ENCODE measurements at places on chromosomes 2 and 18.

DNA sequence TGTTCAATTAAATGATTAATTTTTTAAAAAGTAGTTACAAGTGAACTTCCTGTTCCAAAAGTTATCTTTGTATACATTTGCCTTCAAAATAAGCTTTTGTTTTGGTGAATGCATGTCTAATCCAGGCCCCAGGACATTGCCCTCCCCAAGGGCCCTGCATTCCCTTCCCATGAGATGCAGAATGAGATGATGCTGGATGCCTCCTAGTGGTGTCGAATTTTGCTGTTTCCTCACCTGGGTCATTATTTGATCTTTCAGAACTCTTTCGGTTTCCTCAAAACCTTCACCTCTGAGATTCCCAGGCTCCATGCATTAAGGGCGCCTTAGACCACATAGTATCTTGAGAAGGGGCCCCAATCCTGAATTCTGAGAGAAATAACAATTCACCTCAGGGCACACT is 728.8 kb downstream of the CNTNAP5 start:
- no peak for DNase-seq

DNA sequence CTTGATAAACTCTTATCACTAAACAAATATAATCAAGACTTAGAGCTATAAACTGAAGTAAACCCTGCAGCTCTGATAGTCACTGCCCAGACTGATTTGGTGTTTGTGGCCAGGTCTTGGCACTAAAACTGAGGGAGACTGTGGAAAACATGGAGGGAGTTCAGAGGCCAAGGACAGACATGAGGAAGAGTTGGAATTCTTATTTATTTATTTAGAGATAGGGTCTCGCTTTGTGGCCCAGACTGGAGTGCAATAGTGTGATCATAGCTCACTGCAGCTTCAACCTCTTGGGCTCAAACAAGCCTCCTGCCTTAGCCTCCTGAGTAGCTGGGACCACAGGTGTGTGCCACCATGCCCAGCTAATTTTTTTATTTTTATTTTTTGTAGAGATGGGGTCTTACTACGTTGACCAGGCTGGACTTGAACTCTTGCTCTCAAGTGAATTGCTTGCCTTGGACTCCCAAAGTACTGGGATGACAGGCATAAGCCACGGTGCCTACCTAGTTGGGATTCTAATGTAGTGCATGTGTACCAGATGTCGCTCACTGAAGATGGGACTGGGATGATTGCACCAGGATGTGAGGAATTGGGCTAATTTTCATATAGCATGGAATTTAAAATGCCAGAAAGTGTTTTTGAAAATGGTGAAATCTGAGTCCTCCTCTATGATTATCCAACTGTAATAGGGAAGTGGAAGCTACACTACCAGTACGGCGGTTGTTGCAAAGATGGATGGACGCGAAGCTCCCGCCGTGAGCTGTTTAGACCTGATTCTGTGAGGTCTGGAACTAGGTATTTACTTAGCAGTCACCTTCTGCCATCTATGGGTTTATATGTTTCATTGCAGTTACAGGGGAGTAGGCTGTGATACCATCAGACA is 52.7 kb upstream of the CTLA4 start:
- DNase-seq, result peak; percentile 22

DNA sequence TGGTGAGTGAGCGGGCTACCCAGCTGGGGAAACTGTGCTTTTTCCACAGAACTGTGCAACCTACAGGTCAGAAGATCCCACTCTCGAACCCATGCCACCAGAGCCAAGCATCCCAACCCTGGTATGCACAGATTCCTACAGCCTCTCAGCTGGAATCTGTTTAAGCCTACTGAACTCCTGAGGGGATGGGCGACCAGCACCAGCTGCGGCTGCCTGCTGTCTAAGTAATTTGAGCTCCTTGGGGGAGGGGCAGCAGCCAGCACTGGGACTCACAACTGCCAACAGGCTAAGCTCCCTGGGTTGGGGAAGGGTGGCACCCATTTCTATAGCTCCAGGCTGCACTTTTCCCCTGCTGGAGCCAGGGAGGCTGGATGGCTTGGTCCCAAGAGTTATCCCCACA is 11.8 kb downstream of the CYP27C1 start:
- no peak for DNase-seq

DNA sequence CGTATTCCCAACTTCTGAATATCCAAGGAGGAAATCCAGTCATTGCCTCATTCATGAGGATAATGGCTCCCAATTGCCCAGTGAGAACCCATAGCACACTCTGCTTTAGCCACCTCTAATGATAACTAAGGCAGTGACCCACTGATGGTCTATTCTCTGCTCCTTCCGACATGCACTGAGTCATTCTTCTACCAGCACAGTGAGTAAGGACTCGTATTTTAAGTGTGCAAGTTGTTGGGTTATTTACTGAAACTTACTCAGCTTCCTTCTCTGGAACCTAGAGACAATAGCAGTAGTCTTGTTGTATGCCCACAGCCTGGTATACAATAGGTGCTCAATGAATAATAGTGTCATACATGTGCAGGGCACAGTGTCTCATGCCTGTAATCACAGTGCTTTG is 81.1 kb upstream of the ZNF397 start:
- no peak for DNase-seq

GRCh38 chr18:37107748-37108522 is 279.0 kb downstream of the KIAA1328 start:
- no peak for DNase-seq

DNA sequence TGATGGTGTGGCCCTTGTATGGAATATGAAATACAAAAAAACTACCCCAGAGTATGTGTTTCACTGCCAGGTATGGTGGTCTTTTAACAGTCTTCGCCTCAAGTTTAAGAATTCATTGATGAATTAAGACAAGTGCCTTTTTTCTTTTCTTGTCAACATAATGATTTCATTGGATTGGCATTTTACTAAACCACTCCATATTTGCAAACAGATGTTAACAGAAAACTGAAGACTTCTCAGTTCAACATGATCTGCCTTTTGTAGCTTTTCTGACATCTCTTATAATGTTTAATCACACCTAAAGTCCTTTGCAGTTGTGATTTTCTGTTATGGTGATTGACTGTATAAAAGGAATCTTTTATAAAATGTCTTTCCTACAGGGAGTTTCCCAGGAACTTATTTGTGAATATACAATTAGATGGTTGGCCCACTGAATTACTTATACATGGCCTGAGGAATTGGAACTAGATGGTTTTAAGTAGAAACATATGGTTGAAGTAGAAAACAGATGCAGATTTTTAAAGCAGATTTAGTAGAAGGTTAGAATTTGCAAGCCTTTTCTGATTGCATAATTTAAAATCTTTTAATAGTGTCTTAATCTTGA is 39.7 kb downstream of the DYNC1I2 start:
- DNase-seq, result no peak

- DNase-seq, result no peak
Observed at GRCh38 chr2:27211241-27211942, 449 bp upstream of the ATRAID start.

DNA sequence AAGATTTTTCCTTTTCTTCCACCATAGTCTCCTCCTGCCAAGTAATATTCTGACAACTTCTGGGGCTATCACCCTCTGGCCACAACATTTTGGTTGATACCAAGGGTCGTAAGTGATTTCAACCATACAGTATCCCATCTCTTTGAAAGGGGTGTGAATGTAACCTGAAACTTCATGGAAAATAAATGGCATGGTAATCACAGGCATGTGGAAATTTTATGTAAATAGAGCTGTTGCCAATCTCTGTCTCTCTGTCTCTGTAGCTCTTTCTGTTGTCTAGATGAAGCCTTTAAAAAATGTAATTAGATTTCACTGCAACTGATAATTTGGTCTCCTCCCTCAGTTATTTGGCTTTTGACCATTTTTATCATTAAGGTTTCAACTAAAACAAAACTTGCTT is 125.6 kb upstream of the RPRM start:
- no peak for DNase-seq

DNA sequence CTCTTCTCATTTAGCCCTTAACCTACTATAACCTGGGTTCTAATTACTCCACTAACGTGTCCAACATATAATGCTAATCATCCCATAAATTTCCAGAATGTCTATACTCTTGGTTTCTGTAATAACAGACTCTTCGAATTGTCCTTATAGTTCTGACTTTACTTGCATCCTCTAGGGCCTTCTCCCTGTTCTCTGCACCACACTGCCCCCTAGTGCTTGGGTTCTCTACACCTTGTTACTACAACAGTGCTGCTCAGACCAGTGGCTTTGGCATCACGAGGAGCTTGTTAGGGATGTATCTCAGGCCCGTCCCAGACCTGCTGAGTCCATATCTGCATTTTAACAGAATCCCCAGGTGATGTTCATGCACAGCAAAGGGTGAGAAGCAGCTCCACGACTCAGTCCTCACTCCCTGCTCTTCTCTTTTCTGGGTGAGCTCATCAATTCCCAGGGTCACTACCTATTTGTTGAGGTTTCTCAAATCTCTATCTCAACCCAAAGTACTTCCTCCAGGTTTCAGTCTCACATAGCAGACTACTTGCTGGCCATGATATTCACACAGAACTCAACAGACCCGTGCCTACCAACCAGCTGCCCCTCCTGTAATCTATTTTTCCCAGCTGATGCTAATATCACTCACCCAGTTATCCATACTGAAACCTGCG is 14.5 kb upstream of the DDX1 start:
- DNase-seq, result no peak

DNA sequence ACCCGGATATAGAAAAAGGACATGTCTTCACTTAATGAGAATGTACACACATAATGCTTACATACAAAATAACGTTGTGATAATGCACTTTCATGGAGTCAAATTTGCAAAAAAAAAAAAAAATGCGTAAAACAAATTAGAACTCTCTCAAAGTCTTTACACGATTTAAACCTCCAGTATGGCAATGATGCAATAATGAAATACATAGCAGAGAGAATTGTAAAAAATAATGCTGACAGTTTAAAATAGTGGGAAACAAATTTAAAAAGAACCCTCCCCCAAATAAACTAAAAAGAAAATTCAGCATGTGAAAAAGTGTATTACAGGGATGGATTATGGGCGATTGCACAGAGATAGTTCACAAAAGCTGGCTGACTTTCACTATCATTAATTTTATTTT is 46.6 kb upstream of the FHL2 start:
- no peak for DNase-seq

DNA sequence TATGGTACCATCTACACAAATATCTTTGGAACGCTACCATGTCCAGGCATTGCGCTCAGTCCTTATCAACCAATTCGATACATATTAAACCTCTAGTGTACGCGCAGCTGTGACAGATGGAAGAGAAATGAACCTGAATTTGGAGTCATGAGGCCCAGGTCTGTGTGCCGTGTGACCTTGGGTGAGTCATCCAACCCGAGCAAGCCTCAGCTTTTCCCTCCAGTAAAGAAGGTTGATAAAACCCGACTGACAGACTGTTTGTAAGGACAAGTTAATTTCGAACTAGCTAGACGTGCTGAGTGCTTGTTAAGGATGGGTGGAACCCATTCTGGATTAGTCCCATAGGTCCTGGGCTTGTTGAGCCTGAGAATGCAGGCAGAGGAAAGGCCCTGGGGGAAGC is 28.2 kb downstream of the GREB1 start:
- DNase-seq, result no peak

GRCh38 chr2:173659509-173659908 is 304.8 kb downstream of the CDCA7 start:
- no peak for DNase-seq

GRCh38 chr2:138087751-138088593 is 123.7 kb downstream of the HNMT start:
- DNase-seq, result no peak
